ENCODE measurements at places on chromosomes 12 and 14. TPM values are rescaled to one million over a fixed set of nuclear protein-coding genes. Genes with fewer than 3 reads are reported as not detected.

- no peaks in the 10 kb centered on the region for H3K36me3 ChIP-seq
- no peak overlapping the region for H3K4me3 ChIP-seq
- no peaks in the 10 kb centered on the region for H3K27me3 ChIP-seq
- H3K4me1 ChIP-seq, result no peaks in the 10 kb centered on the region
- no peak overlapping the region for H3K27ac ChIP-seq
- no peak for DNase-seq
Observed at GRCh38 chr12:131052063-131052781, 98.5 kb downstream of the ADGRD1 start.

GRCh38 chr12:120175062-120175461 lies 19.5 kb downstream of the GCN1 start:
- no peak overlapping the region for H3K27ac ChIP-seq
- H3K27me3 ChIP-seq, result no peaks in the 10 kb centered on the region
- H3K4me1 ChIP-seq, result no peaks in the 10 kb centered on the region
- DNase-seq, result no peak
- peaks cover 86% of the 10 kb centered on the region for H3K36me3 ChIP-seq

DNA sequence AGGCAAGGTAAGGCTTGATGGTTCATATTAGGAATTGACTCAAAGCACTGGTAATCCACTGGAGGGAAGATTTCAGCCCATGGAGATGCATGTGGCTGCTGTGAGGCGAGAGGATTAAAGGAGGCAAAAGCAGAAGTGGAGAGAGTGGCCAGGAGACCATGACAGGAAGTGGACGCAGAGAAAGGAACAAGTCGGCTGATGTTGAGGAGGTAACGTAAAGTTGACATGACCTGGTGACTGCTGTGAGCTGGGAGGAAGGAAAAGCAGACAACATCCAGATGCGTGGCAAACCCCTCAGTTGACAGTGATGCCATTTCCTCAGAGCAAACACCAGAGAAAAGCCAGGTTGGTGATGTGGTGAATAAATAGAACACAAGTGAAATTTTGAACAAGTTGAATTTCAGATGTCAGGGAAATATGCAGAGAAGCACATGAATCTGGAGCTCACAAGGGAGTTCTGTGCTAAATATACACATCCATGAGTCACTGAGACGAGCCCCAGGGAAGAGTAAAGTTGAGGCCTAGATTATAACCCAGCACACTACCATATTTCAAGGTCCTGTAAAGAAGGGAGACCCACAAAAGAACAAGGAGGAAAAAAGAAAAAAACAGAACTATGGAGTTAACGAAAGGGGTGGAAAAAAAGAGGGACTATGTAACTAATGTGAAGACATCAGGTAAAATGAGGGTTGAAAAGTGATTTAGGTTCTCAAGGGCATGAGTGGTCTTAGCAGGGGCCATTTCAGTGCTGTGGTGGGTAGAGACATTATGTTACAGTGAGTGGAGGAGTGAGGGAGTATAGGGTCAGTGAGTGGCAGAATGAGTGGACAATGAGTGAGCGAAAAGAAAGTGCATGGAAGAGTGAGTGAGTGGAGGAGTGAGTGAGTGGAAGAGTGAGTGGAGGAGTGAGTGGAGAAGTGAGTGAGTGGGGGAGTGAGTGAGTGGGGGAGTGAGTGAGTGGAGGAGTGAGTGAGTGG lies 61.6 kb upstream of the GZMB start:
- H3K27ac ChIP-seq, result no peak overlapping the region
- no peaks in the 10 kb centered on the region for H3K4me1 ChIP-seq
- H3K4me3 ChIP-seq, result no peak overlapping the region
- no peak for DNase-seq

- no peaks in the 10 kb centered on the region for H3K36me3 ChIP-seq
- H3K27ac ChIP-seq, result peak overlapping the region; percentile 95
- no peak for DNase-seq
- no peaks in the 10 kb centered on the region for H3K27me3 ChIP-seq
- H3K4me3 ChIP-seq, result peak overlapping the region; percentile 84
- H3K4me1 ChIP-seq, result peaks cover 41% of the 10 kb centered on the region
Observed at GRCh38 chr12:69469854-69470188, 367 bp upstream of the FRS2 start.

GRCh38 chr12:16669756-16670155 lies 63.8 kb upstream of the LMO3 start:
- DNase-seq, result no peak
- H3K27me3 ChIP-seq, result no peaks in the 10 kb centered on the region
- no peak overlapping the region for H3K27ac ChIP-seq
- H3K4me1 ChIP-seq, result no peaks in the 10 kb centered on the region
- no peak overlapping the region for H3K4me3 ChIP-seq

DNA sequence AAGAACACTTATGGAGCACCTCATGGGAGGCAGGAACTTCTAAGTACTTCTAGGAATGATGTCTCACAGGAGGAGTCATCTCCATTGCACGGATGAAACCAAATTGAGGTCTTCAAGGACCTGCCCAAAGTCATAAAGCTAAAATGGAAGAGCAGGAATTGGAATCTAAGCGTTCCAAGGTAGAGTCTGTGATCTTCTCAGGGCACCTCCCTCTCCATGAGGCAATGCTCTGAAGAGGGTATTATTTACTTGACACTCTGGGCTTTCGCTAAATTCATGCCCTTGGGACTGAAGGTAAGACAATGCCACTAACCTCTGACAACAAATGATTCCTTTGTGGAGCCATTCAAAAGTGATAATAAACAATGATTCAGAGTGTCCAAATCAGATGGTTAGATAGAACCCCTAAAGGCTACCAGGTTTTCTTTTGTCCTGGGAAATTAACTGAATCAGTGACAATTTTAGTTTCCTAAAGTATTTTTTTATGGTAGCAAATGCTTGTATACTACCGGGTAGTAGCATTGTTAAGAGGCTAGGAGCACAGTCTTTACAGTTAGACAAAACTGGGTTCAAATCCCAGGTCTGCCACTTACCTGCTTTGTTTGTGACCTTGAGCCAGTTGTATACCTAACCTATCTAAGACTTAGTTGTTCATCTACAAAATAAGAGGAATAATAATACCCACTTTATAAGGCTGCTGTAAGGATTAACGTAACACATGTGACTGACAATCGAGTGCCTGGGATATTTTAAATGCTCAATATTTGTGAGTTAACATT lies 12.3 kb downstream of the HMGA2 start:
- H3K27ac ChIP-seq, result no peak overlapping the region
- H3K27me3 ChIP-seq, result no peaks in the 10 kb centered on the region
- DNase-seq, result no peak
- H3K4me1 ChIP-seq, result no peaks in the 10 kb centered on the region

GRCh38 chr14:85587151-85587711 lies 57.3 kb downstream of the FLRT2 start:
- DNase-seq, result no peak
- H3K36me3 ChIP-seq, result no peaks in the 10 kb centered on the region
- no peak overlapping the region for H3K4me3 ChIP-seq
- no peaks in the 10 kb centered on the region for H3K27me3 ChIP-seq

DNA sequence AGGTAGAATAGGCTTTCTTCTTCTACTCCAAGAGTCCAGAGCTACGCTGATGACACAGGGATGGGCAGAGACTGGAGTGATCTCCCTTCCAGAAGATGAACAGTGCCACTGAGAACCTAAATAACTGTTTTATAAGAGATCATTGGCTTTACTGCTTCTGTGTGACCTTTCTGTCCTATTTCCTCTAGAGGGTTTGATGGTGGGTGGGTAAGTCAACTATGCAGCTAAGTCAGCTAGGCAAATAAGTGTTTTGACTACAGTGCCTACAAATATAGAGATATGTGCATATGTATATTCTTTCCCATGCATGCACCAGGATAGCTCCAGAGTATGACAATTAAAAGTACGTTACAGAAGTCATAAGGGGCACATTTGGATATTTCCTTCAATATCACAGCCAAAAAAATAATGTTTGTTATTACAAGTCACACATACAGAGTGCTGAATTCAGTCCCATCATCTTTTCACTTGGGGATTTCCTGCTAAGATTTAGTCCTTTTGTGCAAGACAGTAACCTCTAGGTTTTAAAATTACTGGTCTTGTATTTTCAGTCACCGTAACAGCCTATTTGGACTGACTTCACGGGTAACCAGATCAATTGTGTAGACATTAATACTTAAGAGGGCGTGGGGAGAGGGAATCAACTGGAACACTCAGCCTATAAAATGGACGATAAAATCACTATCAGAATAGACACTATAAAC lies 412.6 kb upstream of the SOX5 start:
- H3K27ac ChIP-seq, result no peak overlapping the region
- peaks cover 8% of the 10 kb centered on the region for H3K4me1 ChIP-seq
- H3K27me3 ChIP-seq, result no peaks in the 10 kb centered on the region

- no peaks in the 10 kb centered on the region for H3K36me3 ChIP-seq
- no peaks in the 10 kb centered on the region for H3K27me3 ChIP-seq
- H3K27ac ChIP-seq, result peak overlapping the region; percentile 64
- H3K4me1 ChIP-seq, result peaks cover 13% of the 10 kb centered on the region
- peak overlapping the region; percentile 24 for H3K4me3 ChIP-seq
Observed at GRCh38 chr14:95041477-95042020, 115.8 kb downstream of the DICER1 start.

DNA sequence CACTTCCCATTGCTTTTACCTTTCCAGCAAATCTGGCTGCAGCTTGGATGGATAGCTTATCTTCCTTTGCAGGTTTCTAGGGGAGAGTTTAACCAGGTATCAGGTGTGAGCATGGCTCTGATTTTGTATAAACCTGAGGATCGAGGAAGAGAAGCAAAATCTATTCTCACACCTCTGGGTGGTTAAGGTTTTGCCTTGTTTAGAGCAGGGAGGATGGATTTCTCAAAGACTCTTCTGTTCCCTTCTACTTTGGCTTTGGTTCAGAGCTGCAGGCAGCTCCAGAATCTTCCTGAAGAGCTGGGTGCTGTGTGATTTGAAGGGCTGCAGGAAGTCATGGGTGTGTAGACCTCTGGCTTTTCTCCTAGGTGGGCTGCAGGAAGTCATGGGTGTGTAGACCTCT lies 1.7 kb downstream of the JDP2 start:
- no peaks in the 10 kb centered on the region for H3K27me3 ChIP-seq
- H3K27ac ChIP-seq, result peak overlapping the region; percentile 61
- peaks cover 23% of the 10 kb centered on the region for H3K4me1 ChIP-seq
- H3K36me3 ChIP-seq, result peaks cover 7% of the 10 kb centered on the region

DNA sequence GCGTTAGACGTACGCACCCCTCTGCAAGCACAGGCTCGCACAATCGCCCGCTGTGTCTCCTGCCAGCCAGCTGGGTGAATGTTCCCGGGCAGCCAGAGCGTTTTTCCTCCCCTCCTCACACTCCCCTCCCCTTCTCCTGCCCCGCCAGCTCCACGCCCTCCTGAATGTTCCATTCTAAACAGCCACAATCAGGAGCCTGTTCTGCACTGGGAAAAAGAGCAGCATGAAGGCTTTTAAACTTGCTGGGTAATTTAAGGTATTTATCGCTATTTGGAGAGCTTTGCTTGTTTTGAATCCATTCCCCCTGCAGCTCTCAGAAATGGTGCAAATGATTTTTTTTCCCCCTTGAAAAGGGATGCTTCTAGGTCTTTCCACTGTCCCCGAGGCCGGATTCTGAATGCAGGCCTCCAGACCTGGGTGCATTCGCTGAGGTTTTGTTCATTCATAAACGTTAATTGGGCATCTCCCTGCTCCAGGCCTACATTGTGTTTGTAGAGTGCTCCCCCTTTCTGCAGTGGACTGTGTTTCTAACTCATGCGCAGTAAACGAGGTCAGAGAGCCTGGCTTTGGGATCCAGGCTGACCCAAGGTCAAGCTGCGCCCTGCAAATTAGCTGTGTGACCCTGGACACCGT lies 212.5 kb downstream of the CHST11 start:
- H3K27ac ChIP-seq, result peak overlapping the region; percentile 67
- H3K4me1 ChIP-seq, result peaks cover 89% of the 10 kb centered on the region
- no peaks in the 10 kb centered on the region for H3K36me3 ChIP-seq
- H3K4me3 ChIP-seq, result peak overlapping the region; percentile 34
- DNase-seq, result no peak
- H3K27me3 ChIP-seq, result no peaks in the 10 kb centered on the region

DNA sequence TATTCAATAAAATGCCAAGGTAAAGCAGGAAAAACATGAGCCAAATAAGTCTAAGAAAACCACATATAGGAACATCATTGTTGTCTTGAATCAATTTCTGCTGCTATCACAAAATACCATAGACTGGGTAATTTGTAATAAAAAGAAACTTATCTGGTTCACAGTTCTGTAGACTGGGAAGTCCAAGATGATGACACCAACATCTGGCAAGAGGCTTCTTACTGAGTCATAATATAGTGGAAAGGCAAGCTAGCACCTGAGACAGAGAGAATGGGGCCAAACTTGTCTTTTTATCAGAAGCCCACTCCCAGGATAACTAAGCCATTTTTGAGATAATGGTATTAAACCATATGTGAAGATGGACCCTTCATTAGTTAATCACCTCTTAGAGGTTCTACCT lies 975.9 kb downstream of the FLRT2 start:
- H3K4me1 ChIP-seq, result no peaks in the 10 kb centered on the region
- no peak for DNase-seq
- H3K36me3 ChIP-seq, result no peaks in the 10 kb centered on the region
- H3K4me3 ChIP-seq, result no peak overlapping the region

DNA sequence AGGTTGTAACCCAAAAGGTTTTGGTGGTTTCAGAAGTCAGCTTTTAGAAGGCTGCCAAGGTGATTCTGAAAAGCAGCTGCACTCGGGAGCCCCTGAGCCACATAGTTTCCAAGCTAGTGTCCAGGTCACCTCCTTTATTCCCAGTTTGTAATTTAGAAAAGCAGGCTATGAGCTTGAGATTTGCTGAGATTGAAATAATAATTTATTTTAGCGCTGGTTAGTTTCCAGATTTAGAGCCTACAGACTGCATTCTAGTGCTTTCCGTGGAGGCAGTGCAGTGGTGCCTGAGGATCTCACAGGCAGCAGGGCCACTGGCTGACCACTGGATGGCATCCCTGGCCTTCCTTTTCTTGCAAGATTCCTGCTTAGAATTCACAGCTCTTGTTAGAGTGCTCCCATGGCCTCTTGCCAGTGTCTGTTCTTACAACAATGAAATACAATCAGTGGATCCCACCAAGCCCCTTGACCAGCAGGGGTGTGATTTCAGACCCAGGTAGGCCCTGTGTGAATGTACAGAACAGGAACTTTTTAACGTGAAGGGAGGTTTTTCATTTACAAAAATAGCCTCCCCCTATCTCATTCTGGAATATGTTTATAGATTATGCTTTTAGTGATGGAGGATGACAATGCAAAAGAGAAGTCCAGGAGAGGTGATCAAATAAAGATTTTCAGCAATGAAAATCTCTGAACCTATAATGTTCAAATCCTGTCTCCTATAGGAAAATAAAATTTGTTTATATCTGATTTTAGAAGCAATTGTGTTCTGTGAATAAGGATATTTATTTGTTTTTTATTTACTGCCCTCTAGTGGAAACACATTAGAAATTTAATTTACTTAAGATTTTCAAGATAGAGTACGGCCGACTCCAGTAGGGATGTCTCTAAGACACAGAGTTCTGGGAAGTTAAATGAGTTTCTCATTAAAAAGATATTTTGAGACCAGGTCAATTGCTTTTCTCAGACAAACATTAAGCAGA lies 362.1 kb upstream of the STXBP6 start:
- H3K4me3 ChIP-seq, result no peak overlapping the region
- H3K27ac ChIP-seq, result no peak overlapping the region
- no peaks in the 10 kb centered on the region for H3K4me1 ChIP-seq
- DNase-seq, result no peak

GRCh38 chr12:92370828-92371227 lies 225.2 kb upstream of the BTG1 start:
- no peak for DNase-seq
- no peak overlapping the region for H3K27ac ChIP-seq
- H3K27me3 ChIP-seq, result no peaks in the 10 kb centered on the region
- no peaks in the 10 kb centered on the region for H3K4me1 ChIP-seq
- no peaks in the 10 kb centered on the region for H3K36me3 ChIP-seq

Gene YARS2
- total RNA-seq, result 14.2 TPM

Gene SPIC
- not detected for total RNA-seq

Gene TXNRD1
- 269 TPM for total RNA-seq

Gene GNG2
- total RNA-seq, result 9.3 TPM

Gene EGLN3
- 10.8 TPM for total RNA-seq

Gene HOXC4
- total RNA-seq, result not detected

Gene RIPK3
- total RNA-seq, result 6.8 TPM

Gene ACSS3
- total RNA-seq, result 16.5 TPM

Gene ZC3H14
- 47.7 TPM for total RNA-seq

Gene SIX4
- total RNA-seq, result 6.4 TPM
